ENCODE measurements at places on chromosomes 11 and 22. TPM values are rescaled to one million over a fixed set of nuclear protein-coding genes. Genes with fewer than 3 reads are reported as not detected.
A peak's percentile ranks its signal among the peaks of the same experiment; 100 is the strongest.

DNA sequence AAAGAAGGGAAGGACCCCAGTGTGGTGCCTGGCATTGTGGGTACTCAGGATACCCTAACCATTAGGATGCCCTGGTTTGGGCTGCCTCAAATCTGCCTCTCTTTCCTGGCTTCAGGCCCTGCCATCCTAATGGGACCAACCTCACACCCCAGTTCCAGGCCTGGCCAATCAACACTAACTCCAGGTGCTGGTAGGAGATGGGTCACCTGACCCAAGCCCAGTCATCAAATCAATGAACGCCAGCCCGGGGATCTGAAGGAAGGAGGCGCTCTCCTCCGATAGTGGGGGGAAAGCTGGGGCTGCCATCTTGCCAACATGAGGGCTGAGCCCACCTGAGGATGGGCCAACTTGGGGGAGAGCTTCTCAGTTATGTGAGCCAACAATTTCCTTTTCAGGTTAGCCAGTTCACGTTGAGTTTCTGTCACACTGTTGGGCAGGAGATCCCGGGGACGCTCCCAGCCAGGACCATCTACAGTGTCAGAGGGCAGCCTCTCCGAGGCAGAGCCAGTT is 12.7 kb downstream of the MFNG start:
- peaks cover 52% of the 10 kb centered on the region for H3K36me3 ChIP-seq
- H3K27me3 ChIP-seq = no peaks in the 10 kb centered on the region
- no peak for DNase-seq

DNA sequence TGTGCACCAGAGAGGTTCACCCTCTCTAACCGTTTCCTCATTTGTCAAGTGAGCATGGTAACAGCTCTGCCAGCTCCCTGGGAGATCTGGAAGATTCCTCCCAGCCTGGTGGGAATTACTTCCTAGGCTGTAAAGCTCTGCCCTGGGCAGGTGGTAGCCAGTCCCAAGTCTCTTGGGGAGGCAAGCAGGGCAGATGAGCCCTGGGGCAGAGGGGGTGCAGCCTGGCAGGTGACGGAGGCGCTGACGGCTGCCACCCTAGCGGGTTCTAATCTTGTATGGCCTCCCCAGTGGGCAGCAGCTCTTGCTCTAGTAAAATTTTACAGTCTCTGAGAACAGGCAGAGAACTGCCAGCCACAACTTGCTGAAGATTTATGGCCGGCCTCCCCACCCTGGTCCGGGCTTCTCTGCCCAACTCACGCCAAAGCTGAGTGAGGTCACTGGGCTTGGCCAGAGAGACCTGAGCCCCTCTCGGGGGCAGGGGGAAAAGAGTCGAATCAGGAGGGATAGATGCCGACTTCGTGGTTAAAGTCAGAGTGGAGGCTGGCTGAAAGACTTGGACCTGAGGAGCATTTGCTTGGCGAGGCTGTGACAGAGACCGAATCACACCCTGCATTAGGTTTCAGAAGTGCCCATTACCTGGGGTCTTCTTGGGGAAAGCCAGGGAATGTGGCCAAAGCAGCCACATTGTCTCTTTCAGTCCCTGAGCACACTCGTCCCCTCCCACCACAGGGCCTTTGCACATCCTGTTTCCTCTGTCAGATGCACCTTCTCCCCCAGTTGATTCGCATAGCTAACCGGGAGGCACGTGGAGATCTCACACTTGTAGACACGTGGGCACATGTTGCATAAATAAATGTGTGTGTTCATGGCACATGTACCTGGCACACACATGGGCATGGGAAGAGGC is 188.2 kb downstream of the MN1 start:
- no peaks in the 10 kb centered on the region for H3K36me3 ChIP-seq
- H3K4me3 ChIP-seq = no peak overlapping the region
- peaks cover 2% of the 10 kb centered on the region for H3K4me1 ChIP-seq

DNA sequence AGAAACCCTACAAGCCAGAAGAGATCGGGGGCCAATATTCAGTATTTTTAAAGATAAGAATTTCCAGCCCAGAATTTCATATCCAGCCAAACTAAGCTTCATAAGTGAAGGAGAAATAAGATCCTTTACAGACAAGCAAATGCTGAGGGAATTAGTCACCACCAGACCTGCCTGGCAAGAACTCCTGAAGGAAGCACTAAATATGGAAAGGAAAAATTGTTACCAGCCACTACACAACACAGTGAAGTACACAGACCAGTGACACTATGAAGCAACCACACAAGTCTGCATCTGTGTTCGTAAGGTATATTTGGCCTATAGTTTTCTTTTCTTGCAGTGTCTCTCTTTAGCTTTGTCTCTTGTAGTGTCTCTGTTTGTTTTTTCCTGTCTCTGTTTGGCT is 29.0 kb downstream of the TMEM225 start:
- H3K27ac ChIP-seq = no peak overlapping the region
- H3K4me3 ChIP-seq = no peak overlapping the region
- no peaks in the 10 kb centered on the region for H3K4me1 ChIP-seq

CCDC34 gene
- total RNA-seq = 23.8 TPM

- peaks cover 90% of the 10 kb centered on the region for H3K36me3 ChIP-seq
- H3K4me3 ChIP-seq = no peak overlapping the region
- peak overlapping the region; percentile 90 for H3K27ac ChIP-seq
- peaks cover 97% of the 10 kb centered on the region for H3K4me1 ChIP-seq
- DNase-seq = no peak
Measured at GRCh38 chr11:117999354-117999993, 13.3 kb downstream of the IL10RA start.

DNA sequence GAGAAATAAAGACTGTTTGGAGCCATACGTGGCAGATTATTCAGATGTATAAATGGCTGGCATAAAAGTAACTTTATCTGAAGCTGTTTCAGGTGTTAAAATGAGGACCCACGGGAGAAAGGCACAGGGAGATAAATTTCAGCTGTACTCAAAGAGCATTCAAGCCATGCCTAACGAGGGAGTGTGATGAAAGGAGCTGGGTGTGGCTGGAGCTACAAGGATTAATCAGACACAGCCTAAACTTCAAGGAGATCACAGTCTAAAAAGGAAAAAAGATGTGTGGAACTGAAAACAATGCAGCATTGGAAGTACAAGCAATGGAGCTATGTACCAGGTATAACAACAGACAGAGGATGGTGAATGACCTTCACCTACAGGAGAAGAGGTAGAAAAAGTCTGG is 120.8 kb upstream of the APOA1 start:
- peaks cover 23% of the 10 kb centered on the region for H3K4me1 ChIP-seq
- H3K4me3 ChIP-seq = no peak overlapping the region
- H3K27me3 ChIP-seq = no peaks in the 10 kb centered on the region
- H3K36me3 ChIP-seq = peaks cover 18% of the 10 kb centered on the region
- no peak overlapping the region for H3K27ac ChIP-seq
- DNase-seq = no peak

All from activated CD4-positive, alpha-beta T cell treated with anti-CD3 and anti-CD28 coated beads, Interleukin-2, amount 10 ng/mL, durations not matched to agents 7 days and 5 days (primary cell).